ENCODE measurements at places on chromosomes 1 and 21.

GRCh38 chr1:61222240-61222639 lies 139.9 kb downstream of the NFIA start:
- DNase-seq: no peak

GRCh38 chr21:45363921-45364467 lies 41.0 kb upstream of the COL18A1 start:
- DNase-seq: peak; percentile 99

- peak; percentile 63 for DNase-seq
Measured at GRCh38 chr1:15918962-15919715, 56.8 kb downstream of the ZBTB17 start.

DNA sequence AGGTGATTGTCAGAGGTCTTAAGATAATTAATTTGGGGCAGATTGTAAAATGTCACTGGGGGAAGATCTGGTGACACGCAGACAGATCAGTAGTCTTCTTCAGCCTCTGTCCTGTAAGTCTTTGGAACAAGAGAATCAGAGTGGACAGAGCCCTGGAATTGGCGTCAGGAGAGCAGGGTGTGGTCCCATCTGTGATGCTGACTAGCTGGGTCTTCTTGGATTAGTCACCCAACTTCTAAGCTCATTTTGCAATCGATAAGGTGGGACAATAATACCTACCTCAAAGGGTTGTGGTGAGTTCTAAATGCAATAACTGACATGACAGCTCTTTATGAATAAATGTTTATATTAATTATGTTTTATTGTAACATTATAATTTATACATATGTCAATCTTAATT lies 4.8 kb downstream of the FASLG start:
- DNase-seq: peak; percentile 35

- no peak for DNase-seq
Measured at GRCh38 chr1:246537887-246538286, 28.2 kb downstream of the TFB2M start.

DNA sequence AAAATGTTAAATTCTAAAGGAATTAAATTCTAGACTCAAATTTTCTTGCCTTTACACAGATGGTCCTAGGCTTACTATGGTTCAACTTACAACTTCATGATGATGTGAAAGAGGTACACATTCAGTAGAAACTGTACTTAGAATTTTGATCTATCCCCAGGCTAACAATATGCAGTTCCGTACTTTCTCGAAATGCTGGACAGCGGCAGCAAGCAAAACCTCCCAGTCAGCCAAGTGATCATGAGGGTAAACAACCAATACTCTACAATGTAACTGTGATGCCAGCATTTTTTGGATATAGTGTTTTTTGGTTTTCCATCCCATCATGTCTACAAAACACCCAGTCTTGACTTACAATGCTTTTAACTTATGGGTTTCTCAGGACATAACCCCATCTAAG lies 25.7 kb downstream of the VAV3 start:
- no peak for DNase-seq

DNA sequence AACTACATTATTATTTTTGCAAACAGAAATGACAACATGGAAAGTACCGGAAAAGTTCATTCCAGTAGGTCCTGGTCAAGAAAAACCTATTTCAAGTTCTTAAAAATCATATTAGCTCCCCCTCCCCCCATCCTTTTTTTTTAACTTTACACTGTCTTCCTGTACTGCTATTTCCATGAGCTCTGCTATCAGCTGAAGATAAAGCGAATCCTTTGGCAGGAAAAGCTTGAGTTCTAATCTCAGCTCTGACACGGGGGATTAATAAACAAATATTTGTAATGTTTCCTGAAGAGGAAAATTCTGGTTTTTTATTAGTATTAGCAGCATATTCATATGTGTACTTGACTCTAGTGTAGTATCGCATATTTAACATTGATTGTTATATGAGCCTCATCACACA lies 190.7 kb upstream of the ESRRG start:
- no peak for DNase-seq

GRCh38 chr1:17661546-17662157 lies 93.5 kb upstream of the ACTL8 start:
- DNase-seq: peak; percentile 55

GRCh38 chr1:211198111-211198510 lies 61.1 kb upstream of the RCOR3 start:
- DNase-seq: peak; percentile 67

DNA sequence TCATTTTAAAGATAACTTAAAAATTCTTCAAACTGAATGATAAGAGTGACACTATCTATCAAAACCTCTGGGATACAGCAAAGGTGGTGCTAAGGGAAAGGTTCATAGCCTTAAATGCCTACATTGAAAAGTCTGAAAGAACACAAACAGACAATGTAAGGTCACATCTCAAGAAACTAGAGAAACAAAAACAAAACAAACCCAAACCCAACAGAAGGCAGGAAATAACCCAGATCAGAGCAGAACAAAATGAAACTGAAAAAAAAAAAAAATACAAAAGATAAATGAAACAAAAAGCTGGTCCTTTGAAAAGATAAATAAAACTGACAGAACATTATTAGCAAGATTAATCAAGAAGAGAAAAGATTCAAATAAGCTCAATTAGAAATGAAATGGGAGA lies 6.8 kb downstream of the ODF2L start:
- no peak for DNase-seq

GRCh38 chr1:33152685-33153432 lies 29.0 kb downstream of the TRIM62 start:
- peak; percentile 91 for DNase-seq

DNA sequence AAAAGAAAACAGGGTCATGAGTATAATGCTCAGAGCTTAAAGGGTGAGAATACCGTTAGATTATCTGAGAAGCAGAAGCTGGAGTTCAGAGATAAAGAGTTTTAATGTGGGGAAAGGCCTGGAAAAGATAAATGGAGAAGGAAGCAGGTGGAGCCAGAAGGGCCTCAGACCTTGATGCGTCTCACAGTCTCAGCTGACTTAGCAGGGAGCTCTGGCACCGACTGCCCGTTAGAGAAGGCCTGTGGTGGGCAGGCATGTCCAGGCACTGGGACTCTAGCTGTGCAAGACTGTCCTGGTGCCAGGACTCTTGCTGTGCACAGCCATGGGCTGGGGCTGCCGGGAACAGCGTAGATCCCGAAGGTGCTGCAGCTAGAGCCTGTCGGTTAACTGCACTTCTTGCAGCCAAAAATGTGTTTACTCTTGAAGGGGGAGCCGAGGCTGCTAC lies 3.8 kb upstream of the SLAMF9 start:
- no peak for DNase-seq

DNA sequence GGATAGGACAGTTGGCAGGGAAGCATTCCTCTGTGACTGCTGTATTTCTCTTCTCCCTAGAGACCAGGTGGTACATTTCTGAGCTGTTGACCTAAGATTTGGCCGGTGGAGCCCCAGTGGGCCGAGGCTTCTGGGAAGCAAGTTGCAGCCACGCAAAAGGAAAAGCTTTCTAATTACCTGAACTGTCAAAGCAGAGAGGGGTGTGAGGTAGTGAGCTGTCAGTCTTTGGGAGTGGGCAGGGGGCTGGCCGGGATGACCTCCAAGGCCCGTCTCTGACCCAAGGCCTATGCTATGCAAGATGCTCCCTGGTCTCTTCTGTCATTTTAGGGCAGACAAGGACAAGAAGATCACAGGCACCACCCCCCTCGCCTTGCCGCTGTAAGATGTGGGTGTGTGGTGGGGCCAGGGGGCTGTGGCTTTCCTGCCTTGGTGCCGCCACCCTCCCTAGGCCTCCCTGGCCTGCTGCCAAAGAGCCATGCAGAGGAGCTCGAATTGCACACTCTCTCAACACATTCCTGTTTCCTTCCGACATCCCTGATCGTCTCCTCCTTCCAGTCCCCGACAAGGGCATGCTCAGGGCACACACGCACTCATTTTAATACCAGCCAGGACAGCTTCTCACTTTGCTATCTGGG lies 7.7 kb downstream of the PADI1 start:
- DNase-seq: peak; percentile 64

DNA sequence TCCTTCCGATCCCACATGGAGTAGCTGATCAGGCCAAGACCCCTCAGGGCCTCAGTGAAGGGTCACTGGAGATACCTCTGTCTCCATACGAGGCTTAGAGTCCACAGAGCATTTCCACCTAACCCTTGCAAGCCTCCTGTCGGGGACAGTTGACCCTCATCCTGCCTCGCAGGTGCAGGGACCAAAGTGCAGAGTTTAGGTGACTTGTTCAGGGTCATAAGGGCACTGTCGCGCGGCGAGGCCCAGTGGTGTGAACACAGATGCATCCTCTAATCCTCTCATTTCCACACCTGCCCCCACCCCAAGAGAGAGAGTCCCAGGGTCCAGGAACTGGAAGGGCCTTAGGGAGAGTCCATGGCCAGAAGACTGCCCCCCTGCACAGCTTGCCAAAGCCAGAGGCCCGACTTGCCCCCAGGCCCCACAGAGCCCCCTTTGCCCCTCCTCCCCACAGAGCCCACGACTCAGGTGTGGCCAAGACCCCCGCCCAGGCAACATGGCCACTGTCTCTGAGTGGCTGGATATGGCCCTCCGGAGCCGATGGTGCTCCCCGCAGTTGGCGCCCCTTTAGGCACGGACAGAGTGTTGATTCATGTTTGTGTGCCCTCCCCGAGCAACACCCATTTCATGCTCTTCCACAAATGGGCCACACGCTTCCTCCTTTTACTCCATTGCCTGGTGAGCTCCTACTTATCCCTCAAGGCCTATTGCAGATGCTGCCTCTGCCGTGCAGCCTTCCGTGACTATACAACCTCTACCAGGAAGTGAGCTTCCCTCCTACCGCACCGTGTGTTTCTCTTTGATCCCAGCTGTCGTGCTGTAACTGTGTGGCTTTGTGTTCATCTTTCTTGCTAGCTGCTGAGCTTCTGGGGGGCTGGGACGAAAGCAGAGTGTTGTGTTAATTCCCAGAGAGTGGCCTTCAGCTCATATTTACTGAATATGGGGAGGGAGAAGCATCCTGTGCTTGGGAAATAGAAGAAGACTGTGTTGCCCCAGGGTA lies 1.7 kb downstream of the TRPM2 start:
- DNase-seq: no peak
